HS-27A (cell line): ENCODE measurements at places on chromosomes 5 and 9.

DNA sequence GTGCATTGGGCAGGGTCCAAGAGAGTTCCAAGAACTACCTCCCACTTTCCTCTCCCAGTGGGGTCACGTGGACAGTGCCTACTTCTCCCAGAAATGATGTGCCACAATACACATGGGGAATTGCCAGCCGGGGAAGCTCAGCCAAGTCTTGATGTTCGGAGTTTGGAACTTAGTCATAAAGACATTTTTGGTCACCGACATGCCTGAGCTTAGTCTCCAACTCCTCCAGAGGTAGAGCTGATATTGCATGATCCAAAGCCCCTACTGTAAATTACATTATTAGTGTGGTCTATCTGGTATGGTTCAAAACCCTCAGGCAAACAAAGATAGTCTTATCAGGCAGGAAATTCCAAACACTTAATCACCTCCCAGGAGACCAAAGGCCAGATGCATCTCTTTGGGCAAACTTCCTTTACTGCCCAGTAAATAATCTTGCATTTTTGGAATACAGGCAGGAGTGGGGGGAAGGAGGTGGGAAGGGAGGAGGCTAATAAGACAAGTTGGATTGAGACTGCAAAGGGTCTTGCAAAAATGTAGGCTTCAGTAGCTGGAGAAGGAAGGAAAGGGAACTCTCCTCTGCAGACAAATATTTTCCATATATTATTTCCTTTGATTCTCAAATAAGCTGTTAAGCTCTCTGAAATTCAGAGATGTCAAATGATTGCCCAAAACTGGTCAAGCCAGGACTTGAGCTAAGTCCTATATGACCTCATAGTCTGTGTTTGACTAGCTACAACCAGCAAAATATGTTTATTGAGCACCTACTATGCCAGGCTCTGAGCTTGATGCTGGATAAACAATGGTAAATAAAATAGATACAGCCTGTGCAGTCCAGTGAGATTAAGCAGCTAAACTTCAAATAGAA lies 99.4 kb downstream of the DRD1 start:
- DNase-seq = peak; percentile 30

DNA sequence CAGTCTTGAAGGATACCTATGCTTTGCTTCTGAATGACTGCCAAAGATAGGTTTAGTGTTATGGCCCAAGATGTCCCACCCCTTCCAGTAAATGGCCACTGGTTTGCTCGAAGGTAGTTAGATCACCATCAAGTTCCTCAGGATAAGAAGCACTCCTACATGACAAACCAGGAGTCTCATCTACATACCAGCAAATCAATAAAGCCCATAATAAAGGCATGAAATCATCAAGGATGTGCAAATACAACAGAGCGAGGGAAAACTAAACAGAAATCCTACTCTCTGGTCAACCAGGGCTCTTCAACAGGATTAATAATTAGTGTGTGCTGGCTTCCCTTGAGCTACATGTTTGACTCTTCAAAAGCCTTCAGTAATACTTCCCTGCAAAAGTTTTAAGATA lies 141.0 kb downstream of the LHFPL2 start:
- DNase-seq = no peak

- DNase-seq = no peak
Measured at GRCh38 chr5:140821375-140822280, at the start of gene PCDHA5. PCDHA5 (plus strand) TSS chr5:140821613.

- DNase-seq = no peak
Measured at GRCh38 chr5:88262116-88262515, 6.5 kb downstream of the TMEM161B start.

DNA sequence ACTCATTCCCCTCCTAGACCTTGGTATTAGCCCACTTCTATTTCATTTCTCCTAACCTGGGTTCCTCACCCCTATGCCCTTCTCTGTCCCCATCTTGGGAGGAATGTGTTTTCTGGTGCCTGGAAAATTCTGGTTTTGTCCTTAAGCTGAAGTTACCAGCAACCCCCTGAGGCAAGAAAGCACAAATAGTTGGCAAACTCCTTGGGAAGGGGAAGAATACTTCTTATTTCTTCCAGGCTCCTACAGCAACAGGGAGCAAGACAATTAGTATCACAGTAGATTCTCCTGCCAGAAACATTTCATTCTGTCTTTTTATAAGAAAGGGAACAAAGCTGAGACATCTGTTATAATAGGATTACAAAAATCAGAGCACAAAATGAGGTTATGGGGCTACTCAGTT lies 142.5 kb downstream of the SNCAIP start:
- no peak for DNase-seq

DNA sequence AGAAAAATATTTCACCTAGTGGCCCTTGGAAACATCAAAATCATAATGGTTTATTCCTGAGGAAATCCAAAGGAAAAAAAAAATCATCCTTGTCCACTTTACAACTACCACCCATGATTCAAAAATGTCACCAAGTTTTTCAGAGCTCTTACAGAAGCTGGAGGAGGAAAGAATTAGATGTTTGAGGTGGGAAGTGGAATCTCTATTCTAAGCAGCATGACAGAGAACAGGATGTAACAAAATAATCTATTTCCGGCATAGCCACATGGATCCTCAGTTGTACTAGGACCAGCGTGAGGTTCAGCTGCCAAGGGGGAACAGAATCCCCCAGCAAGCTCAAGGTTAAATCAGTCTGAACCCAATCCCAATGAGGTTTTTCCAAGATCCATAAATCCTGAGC lies 40.2 kb downstream of the FBXW11 start:
- no peak for DNase-seq

DNA sequence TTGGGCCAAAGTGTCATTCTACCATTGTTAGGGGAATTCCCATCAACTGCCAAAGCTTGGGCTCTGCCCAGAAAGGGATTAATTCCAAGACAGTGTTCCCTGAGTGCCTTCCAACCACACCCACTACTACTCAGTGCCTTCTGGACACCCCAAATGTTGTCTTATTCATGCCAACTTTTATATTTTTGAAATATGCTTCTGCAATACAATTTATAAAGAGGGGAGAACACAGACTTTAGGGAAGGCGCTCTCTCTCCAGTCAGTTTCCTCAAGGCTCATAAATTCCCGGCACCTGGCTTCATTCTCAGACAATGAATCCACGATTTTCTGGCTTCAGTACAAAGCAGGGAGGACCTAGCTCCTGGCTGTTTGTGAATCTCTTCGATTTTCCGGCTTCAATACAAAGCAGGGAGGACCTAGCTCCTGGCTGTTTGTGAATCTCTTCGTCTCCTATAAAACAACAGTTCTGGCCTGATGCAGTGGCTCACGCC lies 120.1 kb upstream of the MYO10 start:
- no peak for DNase-seq

GRCh38 chr9:33959725-33960124 lies 89.0 kb downstream of the UBAP2 start:
- no peak for DNase-seq

GRCh38 chr5:118762291-118762690 lies 226.1 kb downstream of the DTWD2 start:
- DNase-seq = no peak

GRCh38 chr9:116596646-116597045 lies 90.5 kb upstream of the TRIM32 start:
- no peak for DNase-seq

GRCh38 chr5:56565644-56566043 lies 249.7 kb upstream of the MAP3K1 start:
- DNase-seq = no peak

GRCh38 chr9:13873203-13873602 lies 440.7 kb downstream of the NFIB start:
- no peak for DNase-seq

DNA sequence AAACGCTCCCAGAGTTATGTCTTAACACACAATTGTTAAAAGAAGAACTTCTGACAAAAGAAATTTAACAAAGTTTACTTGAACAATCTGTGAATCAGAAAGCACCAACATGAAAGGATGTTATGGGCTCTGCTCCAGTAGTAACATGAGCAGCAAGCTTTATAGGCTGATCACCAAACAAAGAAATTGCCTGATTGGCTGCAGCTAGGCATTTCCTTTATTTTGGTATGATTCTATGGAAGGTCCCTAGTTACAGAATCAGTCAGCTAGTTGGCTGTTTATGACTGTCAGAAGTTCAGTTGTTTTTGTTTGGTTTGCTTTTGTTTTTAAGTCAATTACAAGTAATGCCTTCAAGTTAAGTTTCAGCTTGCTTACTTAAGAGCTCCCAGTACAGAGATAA lies 102.4 kb upstream of the SMC2 start:
- no peak for DNase-seq

- peak; percentile 27 for DNase-seq
Measured at GRCh38 chr5:139246394-139246793, 47.1 kb upstream of the MATR3 start.
